Hematopoietic multipotent progenitor cell treated with erythropoietin and hydrocortisone succinate and interleukin-3 and kit ligand, for 17 days (in vitro differentiated cells): ENCODE measurements at places on chromosomes 7 and 10.
A peak's percentile ranks its signal among the peaks of the same experiment; 100 is the strongest.

GRCh38 chr7:124918662-124919061 lies 11.0 kb downstream of the POT1 start:
- DNase-seq, result no peak

DNA sequence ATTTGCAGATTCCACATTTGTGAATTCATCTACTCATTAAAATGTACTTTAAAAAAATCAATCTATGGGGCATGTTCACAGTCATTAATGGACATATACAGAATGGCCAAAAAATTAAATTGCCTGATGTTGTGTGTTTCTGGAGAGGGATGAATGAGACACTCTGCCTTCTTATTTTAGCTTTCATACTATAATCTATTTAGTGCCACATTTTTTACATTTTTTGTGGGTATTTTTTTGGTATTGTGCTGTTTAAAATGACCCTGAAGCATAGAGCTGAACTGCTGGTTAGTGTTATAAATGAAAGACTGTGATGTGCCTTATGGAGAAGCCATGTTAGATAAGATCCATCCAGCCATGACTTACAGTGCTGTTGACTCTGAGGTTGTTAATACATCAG lies 961.8 kb upstream of the LRRN3 start:
- DNase-seq, result no peak

DNA sequence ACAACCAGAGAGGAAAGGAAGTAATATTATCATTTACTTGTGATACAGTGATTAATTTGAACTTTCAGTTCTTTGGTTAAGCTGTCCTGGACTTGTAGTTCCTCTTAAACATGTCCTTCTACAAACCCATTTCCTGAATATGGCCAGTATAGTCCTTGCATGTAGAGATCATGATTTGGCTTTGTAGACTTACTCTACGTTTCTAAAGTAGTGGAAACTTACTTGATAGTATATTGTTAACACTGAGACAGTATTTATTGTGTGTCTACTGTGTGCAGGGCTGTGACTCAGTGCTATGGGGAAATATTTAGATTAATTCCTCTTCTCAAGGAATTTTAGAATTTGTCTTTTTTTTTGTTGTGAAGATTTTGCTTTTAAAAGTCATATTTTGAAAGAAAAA lies 109.5 kb downstream of the NRF1 start:
- no peak for DNase-seq

DNA sequence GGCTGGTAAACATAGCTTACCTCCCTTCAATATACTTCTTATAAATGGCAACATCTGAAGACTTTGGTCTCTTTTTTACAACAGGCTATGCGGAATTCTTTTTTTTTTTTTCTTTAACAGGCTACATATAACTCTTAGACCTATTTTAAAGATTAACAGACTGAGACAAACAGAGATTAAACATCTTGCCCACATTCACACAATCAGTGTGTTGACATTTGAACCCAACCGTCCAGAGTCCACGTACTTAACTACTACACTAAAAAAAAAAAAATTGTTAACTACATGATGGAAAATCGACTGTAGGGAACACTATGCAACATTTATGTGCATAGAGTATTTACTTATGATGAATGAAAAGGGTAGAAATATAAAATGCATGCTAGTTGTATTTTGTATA lies 298.5 kb downstream of the ELMO1 start:
- no peak for DNase-seq

GRCh38 chr10:72540193-72540807 lies 85.6 kb downstream of the MICU1 start:
- DNase-seq, result peak; percentile 41

- no peak for DNase-seq
Observed at GRCh38 chr10:87705339-87705738, 45.7 kb downstream of the PAPSS2 start.

DNA sequence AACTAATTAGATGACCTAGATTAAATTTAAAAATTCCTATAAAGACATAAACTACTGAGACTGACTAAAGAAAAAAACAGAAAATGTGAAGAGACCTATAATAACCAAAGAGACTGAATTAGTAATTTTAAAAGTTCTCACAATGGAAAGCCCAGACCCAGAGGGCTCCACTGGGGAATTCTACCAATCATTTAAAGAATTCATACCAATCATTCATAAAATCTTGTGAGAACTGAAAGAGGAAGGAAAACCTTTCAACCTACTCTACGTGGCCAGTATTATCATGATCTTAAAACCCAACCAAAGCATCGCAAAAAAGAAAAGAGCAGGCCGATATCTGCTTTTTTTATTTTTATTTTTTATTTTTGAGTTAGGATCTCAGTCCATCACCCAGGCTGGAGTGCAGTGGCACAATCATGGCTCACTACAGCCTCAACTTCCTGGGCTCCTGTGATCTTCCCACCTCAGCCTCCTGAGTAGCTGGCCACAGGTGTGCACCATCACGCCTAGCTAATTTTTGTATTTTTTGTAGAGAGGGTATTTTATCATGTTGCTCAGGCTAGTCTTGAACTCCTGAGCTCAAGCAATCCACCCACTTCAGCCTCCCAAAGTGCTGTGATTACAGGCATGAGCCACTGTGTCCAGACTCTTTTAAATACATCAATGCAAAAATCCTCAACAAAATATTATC lies 48.6 kb downstream of the DGKI start:
- DNase-seq, result no peak

- no peak for DNase-seq
Observed at GRCh38 chr10:98852686-98853085, 383.0 kb downstream of the HPSE2 start.
